ENCODE measurements at places on chromosomes 4 and X. TPM values are rescaled to one million over a fixed set of nuclear protein-coding genes. Genes with fewer than 3 reads are reported as not detected.

Gene XKRX
- not detected for total RNA-seq

Gene CXorf49
- total RNA-seq: not detected

DNA sequence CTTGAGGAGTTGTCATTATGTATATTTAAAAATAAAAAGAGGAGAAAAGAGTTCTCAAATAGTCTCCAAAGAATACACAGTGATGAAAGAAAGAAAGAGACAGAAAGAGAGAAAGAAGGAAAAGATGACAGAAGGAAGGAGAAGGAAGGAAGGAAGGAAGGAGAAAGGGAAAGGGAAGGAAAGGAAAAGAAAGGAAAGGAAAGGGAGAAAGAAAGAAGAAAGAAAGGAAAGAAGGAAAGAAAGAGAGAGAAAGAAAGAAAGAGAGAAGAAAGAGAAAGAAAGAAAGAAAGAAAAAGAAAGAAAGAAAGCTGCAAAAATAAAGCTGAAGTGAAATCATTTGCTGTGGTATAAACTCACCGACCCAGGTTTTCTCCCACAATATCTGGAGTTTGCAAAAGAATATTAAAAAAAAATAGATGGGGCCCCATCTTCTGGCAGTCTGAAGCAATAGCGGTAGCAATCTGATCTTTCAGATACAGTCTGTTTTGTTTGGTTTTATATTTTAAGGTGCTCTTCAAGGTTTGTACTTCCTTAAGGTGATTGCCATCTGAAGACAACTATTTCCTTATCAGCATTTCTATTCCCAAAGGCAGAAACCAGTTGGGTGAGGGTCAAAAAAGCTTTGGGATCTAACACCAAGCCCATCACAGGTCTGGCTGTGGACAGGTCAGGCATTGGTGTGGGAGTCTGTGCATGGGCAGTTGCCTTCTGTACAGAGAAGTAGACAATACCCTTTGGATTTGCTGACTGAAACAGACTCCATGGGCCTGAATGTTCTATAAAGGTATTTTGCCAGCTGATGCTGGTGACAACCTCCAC lies 160.4 kb downstream of the CPEB2 start:
- peaks cover 6% of the 10 kb centered on the region for H3K4me1 ChIP-seq
- no peak overlapping the region for H3K4me3 ChIP-seq
- H3K27ac ChIP-seq: no peak overlapping the region
- peak; percentile 32 for DNase-seq
- H3K27me3 ChIP-seq: no peaks in the 10 kb centered on the region

DNA sequence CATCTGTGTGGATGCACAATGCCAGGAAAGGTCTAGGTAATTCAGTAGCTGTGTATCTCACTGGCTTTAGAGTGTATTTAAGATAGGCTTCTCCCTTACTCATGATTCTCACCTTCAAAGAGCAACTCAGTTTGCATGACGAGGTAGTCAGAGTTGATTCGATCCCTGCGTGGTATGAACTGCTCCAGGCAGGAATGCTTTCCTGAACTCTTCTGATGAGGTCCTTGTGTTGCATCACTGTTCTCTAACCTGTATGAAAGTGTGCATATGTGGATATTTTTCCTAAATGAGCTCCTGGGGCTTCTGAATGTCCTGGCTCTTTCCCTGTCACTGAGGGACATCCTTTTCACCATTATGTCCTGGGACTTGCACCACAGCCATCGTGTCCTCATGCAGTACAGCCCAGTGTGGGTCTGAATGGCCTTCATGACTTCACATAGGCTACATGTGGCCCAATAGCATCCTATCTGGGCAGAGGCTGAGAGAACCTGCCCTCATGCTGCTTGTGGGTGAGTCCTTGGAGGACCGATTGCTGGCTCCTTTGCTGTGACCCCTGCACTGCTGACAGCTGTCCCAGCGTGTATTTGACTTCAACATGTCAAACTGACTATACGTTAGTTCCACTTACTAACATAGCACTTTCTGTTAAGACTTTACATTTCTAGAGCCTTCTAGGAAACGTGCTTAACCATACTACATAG lies 65.3 kb upstream of the WDR1 start:
- H3K27ac ChIP-seq: peak overlapping the region; percentile 100
- H3K36me3 ChIP-seq: peaks cover 13% of the 10 kb centered on the region
- no peaks in the 10 kb centered on the region for H3K27me3 ChIP-seq
- no peak for DNase-seq

GRCh38 chr4:43763029-43763610 lies 685.5 kb downstream of the KCTD8 start:
- DNase-seq: no peak
- no peaks in the 10 kb centered on the region for H3K27me3 ChIP-seq
- no peak overlapping the region for H3K4me3 ChIP-seq

DNA sequence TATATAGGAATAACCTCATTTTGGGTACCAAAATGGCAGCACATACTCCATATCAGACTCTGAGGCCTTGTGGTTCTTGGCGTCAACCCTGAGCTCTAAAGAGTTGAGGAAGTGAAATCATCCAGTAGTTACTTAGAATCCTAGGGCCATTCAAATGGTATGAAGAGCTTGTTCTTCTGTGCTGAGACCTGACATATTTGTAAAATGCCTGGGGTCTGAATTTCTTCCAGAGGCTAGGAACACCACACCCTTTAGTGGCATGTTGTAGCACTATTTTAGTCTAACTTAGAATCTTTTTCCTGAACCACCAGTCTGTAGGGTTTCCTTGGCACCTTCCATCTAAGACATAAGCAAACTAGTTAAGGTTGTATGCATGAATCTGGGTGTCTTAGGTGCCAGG lies 18.1 kb upstream of the GDPD2 start:
- no peaks in the 10 kb centered on the region for H3K27me3 ChIP-seq
- DNase-seq: no peak
- H3K4me3 ChIP-seq: no peak overlapping the region
- H3K4me1 ChIP-seq: no peaks in the 10 kb centered on the region
- no peak overlapping the region for H3K27ac ChIP-seq

Gene SAGE1
- 22.9 TPM for total RNA-seq

DNA sequence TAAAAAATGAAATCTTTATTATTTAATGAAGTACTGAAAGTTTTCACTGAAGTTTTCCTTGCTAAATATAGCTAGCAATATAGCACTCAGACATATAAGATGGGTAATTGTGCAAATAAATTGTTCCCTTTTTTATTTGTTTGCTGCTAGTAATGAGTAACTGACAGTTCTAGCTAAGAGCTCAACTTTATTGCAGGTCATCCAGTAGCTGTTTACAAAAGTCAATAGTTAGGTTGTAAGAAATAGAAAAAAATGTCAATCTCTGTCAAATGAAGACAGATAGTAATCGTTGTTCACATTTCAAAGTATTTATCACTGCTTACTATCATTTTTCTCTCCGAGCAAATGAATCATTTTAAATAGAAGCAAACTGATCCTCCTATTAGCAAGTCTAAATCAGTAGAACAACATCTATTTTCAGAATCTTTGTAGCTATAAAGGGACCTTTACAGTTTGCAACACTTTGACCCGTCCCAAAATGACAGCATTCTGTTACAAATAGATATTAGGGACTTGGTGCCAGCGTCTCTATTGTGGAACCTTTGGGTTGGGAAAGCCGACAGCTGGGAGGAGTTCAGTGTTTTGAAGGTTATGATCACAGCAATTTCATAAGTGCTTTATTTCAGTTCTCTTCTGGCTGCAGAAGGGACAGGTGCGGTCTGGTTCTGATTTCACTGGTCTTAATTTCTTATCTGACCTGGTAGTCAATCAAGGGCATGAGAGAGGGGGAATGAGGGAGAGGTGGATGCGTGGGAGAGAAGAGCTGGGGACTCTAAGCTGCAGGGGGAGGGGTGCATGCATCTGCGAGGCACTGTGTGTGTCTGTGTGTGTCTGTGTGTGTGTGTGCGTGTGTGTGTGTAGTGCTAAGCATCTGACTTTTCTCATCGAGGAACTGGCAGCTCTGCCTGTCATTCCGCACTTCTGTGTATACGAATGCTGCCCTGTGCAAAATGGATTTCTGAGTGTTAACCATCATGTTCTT lies 227.9 kb upstream of the PITX2 start:
- no peaks in the 10 kb centered on the region for H3K4me1 ChIP-seq
- no peak for DNase-seq
- no peaks in the 10 kb centered on the region for H3K27me3 ChIP-seq
- no peak overlapping the region for H3K4me3 ChIP-seq

Gene CCDC110
- 0.25 TPM for total RNA-seq

DNA sequence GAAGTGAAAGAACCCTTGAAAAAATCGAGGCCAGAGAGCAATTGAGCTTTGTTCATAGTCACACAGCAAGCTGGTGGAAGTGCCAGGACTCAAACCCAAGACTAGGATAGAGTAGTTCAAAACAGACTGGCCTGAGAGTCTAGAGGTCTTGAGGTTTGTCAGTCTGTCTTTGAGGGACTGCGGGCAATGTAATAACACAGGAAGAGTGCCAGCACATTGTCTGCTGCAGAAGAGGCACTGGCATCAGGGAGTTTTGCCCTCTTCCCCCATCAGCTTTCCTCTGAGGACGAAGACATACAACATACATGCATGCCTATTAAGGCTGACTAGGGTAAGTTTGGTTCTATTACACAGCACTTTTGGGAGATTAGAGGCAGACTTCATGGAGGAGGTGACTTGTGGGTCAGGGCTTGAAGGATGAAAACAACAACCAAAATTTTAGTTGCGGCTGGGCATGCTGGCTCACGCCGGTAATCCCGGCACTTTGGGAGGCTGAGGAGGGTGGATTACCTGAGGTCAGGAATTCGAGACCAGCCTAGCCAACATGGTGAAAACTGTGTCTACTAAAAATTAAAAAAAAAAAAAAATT lies 64.1 kb upstream of the LAS1L start:
- H3K27me3 ChIP-seq: no peaks in the 10 kb centered on the region
- DNase-seq: no peak
- H3K4me3 ChIP-seq: no peak overlapping the region
- H3K4me1 ChIP-seq: no peaks in the 10 kb centered on the region
- no peaks in the 10 kb centered on the region for H3K36me3 ChIP-seq
- no peak overlapping the region for H3K27ac ChIP-seq

GRCh38 chrX:119605464-119606279 lies 552 bp downstream of the NKRF start:
- peaks cover 7% of the 10 kb centered on the region for H3K4me1 ChIP-seq
- H3K36me3 ChIP-seq: peaks cover 29% of the 10 kb centered on the region
- no peaks in the 10 kb centered on the region for H3K27me3 ChIP-seq

- no peaks in the 10 kb centered on the region for H3K4me1 ChIP-seq
- H3K4me3 ChIP-seq: no peak overlapping the region
- no peaks in the 10 kb centered on the region for H3K27me3 ChIP-seq
- H3K36me3 ChIP-seq: no peaks in the 10 kb centered on the region
- no peak for DNase-seq
Observed at GRCh38 chr4:84673475-84674240, 90.7 kb downstream of the CDS1 start.

Gene NOCT
- 24.1 TPM for total RNA-seq

DNA sequence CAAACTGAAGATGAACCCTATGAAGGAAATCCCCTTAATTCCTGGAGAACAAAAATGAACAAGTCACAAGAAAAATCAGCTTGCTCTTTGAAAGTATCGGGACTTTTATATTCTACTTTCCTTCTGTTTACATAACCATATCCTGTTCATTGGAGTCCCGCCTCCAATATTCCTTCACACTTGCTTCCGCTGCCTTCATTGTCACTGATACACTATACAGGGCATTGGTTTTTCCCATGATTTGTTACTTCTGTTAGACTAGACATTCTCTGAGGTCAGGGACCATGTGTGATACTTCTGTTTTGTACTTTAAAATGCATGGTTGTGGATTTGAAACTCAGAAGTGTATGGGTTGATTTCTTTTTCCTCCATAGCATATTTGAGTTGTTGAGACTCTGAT lies 18.8 kb downstream of the MCUB start:
- H3K27ac ChIP-seq: no peak overlapping the region
- H3K4me3 ChIP-seq: no peak overlapping the region
- H3K27me3 ChIP-seq: no peaks in the 10 kb centered on the region
- no peak for DNase-seq
- H3K36me3 ChIP-seq: no peaks in the 10 kb centered on the region

Gene SYNPO2
- 0.18 TPM for total RNA-seq

Gene ARSJ
- not detected for total RNA-seq

Gene CSTF2
- 46.4 TPM for total RNA-seq

- DNase-seq: no peak
- H3K4me1 ChIP-seq: no peaks in the 10 kb centered on the region
- H3K36me3 ChIP-seq: no peaks in the 10 kb centered on the region
- no peak overlapping the region for H3K4me3 ChIP-seq
- H3K27ac ChIP-seq: no peak overlapping the region
Observed at GRCh38 chrX:128057421-128057820, 5.2 kb upstream of the ACTRT1 start.
